Sigmoid colon (tissue), 7 donors: ENCODE measurements at places on chromosomes 11 and 22. TPM values are rescaled to one million over a fixed set of nuclear protein-coding genes. Genes with fewer than 3 reads are reported as not detected.

Gene SCGB1D2
- polyA plus RNA-seq: not detected

Gene HBG2
- polyA plus RNA-seq: not detected

Gene CCDC73
- polyA plus RNA-seq: not detected

Gene BTBD10
- 22.2 TPM for polyA plus RNA-seq

Gene GLYATL2
- 0.06 TPM for polyA plus RNA-seq
